ENCODE measurements at places on chromosomes 7 and 10.
A peak's percentile ranks its signal among the peaks of the same experiment; 100 is the strongest.

DNA sequence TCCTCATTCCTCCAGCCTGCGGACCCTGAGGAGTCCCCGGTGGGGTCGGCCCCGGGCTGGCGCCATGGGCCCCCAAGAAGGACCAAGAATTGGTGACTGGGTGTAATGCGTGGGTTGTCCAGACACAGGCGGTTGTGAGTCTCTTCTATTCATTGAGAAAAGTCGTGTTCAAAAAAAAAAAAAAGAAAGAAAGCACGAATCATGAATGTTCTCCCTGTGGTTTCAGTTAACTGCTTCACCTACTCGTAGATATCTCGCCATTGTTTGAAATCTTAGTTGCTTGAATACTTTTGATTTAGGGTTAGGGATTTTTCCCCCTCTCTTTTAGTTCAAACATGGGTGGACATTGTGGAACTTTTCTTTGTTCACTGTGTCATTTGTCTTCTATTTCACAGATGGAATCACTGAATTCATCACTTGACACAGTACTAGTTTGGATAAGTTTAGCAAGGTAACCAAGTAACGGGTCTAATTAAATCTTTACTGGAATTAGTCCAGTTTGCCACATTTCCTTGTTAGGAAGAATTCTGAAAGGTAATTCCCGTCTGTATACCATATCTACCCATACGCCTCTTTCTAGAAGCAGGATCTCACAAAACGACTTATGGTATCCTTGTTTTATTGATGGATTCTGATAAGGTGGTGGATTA is 775 bp downstream of the STARD3NL start:
- peak; percentile 59 for DNase-seq

GRCh38 chr7:134693256-134693655 is 46.6 kb downstream of the BPGM start:
- no peak for DNase-seq

DNA sequence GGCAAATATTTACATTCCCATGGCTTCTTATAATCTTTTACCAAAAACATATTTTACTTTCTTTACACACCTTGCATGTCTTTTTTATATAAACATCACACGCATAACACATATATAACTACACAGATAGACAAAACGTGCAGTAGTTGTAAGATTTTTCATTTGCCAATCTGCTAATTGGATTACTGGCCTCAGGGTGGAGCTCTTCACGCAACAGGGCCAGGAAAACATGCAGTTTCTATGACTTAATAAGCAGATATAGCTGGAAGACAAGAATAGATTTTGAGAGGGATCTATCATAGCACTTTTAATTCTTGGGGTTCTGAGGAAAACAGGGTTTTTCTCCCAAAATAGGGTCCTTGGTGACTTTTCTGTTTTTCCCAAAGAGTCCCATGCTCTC is 12.7 kb downstream of the ACADSB start:
- no peak for DNase-seq

- DNase-seq: no peak
These were observed 13.4 kb downstream of the BRI3 start for GRCh38 chr7:98294798-98295382.

DNA sequence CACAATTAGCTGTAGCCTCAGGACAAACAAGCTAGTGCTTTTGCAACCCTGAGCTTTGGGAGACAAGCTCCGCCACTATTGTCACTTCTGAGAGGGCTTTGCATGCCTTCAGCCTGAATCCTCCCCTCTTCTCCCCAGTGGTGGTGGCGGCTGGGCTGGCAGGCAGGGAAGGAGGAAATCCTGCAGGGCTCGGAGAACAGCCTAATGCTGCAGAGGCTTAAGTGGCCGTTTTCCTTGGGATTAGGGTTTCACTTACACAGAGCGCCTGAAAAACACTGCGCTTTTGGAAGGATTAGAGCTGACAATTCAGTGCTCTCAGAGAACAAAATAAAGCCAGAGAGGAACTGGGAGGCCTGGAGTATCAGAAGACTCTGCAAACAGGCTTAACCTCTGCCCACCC is 71.3 kb downstream of the PAX2 start:
- DNase-seq: no peak

GRCh38 chr10:103177123-103177522 is 15.9 kb downstream of the NT5C2 start:
- DNase-seq: no peak

DNA sequence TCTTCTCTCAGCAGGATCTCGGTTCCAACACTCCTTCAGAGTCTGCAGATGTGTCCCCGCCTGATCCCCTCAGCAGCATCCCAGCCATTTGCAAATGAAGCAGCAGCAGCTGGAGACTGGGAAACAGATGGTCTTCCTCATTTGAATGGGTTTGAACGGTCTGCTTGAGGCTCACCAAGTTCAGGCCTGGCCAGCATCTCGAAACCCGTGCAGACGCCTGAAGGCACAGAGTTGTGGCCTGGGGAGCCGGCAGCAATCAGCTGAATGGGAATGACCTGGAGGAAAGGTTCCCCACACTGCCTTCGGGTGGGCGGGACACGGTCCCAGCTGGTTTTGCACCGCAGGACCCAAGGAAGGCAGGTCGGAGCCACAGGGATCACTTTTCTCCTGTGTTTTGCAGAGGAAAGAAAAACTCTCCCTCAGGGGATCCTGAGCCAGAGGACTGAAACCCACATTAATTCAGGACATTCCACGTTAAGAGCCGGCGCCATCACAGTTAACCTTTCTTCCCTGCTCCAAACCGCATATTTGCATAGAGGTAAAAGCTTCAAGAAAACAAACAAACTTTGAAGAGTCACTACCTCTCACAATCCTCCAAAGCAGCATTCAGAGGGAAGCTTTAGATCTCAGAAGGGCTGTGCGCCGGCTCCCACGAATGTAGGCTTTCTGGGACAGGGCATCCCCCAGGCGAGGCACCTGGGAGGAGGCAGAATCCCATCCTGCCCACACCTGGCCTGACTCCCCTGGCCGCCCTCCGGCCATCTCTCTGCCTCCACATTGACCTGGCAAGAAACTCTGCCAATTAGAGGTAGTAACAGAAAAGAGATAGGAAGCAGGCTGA is 17.7 kb downstream of the FGFR2 start:
- no peak for DNase-seq

DNA sequence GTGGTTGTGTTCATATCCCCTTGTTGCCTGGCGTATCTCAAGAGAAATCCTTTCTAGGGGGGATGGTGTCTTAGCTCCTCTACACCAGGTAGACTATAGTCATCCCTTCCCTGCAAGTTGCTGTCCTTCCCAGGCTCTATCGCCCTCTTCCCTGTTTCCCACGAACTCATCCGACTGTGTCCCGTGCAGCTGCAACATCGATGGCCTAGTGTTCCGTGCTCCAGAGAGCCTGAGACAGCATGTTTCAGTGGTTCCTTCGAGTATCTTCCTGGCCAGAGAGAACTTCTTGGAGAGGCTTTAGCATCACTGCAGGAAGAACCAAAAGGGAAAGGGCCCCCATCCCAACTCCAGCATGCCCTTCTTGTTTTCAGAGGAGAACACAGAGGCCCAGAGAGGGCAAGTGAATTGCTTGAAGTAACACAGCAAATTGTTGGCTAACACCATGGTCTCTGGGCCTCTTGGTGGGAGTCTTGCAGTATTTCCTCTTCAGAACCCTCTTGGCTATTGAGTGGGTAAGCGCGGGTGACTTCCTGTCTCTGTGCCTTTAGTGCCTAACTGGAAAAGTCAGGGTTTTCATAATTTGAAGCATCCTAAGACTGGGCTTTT is 162.9 kb downstream of the RGS10 start:
- no peak for DNase-seq

- no peak for DNase-seq
These were observed 126.5 kb downstream of the GFRA1 start for GRCh38 chr10:116146372-116147140.

GRCh38 chr10:121425623-121426022 is 172.6 kb downstream of the FGFR2 start:
- DNase-seq: no peak

GRCh38 chr7:112272921-112273561 is 66.5 kb downstream of the ZNF277 start:
- DNase-seq: no peak

Measured in immature natural killer cell (primary cell).